ENCODE measurements at places on chromosomes 4 and X.

DNA sequence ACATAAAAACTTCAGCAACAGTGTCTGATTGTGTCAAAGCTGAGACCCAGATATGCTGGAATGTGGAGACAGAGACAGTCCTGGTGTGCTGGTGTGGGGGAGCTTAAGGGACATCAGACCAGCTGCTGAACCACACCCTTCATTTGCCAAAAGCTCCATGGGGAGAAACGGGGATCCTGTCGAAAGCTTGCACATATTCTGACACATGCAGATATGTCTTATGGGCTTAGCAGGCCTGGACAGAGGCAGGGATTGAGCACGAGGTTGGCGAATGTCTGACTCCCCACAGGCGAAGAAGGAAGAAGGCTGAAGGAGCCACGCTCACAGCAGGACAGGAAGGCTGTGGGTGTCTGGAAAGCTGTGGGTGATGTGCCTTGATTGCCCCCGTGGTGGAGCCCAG lies 72.1 kb upstream of the ACSL1 start:
- DNase-seq, result no peak

DNA sequence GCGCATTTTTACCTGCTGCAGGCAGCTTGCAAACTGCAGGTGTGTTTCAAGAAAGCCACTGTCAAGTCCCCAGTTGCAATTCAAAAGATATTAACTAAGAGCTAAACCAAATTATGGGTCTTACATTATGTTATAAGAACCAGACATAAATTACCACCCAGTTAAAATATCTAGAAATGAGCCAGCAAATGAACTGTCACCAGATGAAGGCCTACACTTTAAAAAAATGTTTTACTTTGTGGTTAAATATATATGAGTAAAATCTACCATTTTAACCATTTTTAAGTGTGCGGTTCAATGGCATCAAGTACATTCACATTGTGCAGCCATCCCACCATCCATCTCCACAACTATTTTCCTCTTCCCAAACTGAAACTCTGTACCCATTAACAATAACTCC lies 32.0 kb upstream of the TMEM131L start:
- no peak for DNase-seq

- DNase-seq, result no peak
Observed at GRCh38 chrX:115602729-115603389, 41.9 kb downstream of the PLS3 start.

GRCh38 chr4:138341739-138342415 lies 99.7 kb upstream of the SLC7A11 start:
- no peak for DNase-seq

- no peak for DNase-seq
Observed at GRCh38 chr4:13540446-13541175, 3.7 kb downstream of the NKX3-2 start.

DNA sequence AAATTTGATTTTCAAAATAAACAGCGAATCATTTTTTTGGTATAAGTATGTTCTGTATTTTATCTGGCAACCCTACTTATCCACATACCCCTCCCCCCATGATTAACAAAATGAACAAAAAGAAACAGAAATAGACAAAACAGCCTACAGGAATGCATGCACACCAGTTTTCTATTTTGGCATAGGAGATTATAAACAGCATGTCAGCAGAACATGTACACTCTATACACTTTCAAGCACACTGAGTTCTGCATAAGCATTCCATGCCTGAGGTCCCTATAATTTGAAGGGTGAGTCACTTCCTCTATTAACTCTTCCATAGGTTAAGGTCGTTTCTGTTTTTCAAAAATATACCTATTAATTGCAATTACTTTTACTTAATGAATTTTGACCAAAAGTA lies 28.0 kb upstream of the ZNF280C start:
- peak; percentile 6 for DNase-seq

- no peak for DNase-seq
Observed at GRCh38 chrX:104566681-104567501, 892 bp downstream of the IL1RAPL2 start.

Data from astrocyte of the spinal cord (primary cell).